ENCODE measurements at places on chromosomes 3 and 15.

DNA sequence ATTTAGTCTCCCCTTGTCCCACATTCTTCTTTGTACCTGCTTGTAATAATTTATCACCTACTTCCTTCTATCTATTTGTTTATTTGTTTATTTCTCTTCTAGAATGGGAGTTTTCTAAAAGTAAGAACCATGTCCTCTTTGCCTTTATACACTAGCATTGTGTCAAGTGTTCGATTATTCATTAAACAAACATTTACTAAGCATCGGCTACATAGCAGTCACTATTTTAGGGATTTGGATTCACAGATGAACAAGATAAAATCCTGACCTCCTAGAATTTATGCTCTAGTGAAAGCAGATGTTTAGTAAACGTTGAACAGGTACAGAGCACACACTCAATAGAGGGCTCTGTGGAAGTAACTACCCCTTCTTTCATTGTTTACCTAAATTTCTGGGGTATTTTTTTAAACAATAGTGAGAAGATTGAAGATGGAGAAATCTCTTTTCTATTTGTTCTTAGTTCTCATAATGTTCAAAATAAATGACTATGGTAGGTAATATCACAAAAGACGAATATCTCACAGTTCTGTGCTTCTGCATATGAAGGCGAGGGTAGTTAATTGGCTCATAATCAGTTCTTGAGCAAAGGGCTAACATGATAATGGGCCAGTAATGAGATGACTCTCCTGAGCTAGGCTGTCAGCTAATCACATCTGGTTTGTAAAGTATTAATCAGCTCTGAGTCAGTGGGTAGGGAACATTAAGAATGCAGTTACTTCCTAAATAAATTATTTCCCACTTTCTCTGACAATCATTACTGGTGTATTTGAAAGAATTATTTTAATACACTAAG lies 111.9 kb downstream of the SLC9A9 start:
- DNase-seq: no peak

DNA sequence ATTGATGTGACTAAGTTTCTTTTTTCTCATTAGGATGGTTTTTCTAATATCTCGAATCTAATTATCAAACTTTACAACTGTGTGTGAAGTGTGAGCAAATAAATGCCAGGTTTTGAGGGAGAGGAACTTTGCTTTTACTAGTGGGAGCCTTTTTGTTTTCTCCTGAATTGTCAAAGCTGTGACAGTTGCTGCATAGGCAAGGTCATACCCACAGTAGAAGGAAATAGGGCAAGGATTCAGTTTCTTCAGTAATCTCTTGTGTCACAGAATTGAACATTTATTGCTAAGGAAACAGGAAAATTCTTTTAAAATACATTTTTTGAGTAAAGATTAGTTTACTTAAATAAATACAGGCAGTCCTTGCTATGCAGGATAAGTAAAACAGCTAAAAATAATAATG lies 19.5 kb downstream of the GMPS start:
- DNase-seq: no peak

GRCh38 chr15:53074221-53074620 lies 284.1 kb upstream of the ONECUT1 start:
- DNase-seq: no peak

DNA sequence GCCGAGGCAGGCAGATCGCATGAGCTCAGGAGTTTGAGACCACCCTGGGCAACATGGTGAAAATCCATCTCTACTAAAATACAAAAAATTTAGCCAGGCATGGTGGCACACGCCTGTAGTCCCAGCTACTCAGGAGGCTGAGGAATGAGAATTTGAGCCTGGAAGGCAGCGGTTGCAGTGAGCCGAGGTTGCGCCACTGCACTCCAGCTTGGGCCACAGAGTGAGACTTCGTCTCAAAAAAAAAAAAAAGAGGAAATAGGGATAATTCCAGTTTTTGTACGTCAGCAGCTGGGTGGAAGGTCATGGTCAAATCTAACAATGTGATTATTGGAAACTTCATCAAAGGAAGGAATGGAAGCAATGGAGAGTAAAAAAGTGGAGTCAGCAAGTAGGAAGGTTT lies 3.1 kb downstream of the CMC1 start:
- DNase-seq: no peak

DNA sequence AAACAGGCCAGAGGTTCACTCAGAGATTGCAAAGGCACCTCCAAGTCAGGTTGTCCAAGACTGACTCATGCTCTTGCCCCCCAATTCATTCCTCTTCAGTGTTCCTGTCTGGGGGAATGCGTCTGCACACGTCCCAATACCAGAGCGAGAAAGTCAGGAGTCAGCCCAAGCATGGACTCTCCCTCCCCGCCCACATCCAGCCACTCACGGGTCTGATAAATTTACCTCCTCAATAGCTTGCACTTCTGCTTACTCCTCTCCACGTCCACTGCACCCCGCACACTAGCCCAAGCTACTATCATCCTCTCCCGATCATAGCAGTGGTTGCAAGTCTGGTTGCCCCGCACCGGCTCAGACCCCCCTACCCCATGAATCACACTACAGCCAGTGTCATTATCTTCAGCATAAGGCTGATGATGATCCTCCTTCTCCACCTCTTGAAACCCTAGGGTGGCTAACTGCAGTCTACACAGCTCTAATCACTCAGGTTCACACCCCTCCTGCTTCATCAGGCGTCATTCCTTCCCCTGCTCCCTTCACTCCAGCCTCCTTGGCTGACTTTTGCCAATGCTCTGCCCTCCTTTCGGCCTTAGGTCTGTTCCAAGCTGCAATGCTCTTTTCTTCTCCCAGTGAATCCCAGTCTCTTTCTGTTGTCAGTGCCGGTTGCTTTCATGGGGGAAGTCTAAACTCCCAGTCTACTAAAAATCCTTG lies 27.6 kb upstream of the MYO1E start:
- DNase-seq: no peak

DNA sequence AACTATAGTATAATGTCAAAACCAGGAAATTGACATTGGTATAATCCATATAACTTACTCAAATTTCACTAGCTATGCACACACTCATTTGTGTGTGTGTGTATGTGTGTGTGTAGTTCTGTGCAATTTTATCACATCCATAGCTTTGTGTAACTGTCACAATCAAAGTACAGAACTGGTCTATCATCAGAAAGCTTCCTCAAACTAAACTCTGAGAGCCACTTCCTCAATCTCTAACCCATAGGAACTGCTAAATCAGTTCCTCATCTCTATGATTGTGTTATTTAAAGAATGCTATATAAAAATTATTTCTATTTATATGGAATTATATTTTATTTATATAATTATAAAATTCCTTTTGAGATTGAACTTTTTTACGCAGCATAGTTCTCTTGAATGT lies 18.1 kb downstream of the LNP1 start:
- no peak for DNase-seq

DNA sequence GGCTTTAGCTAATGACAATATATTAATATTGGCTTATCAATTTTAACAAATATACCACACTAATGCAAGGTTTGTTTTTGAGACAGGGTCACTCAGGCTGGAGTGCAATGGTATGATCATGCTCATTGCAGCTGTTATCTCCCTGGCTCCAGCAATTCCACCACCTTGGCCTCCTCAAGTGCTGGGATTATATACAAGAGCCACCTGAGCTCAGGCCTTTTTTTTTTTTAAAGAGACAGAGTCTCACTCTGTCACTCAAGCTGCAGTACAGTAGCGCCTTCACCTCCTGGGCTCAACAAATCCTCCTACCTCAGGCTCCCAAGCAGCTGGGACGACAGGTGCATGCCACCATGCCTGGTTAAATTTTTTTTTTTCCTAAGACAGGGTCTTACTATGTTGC lies 11.7 kb downstream of the DLG1 start:
- DNase-seq: no peak

GRCh38 chr3:99131876-99132275 lies 230.4 kb upstream of the DCBLD2 start:
- DNase-seq: no peak

- DNase-seq: no peak
These were observed 1.1 kb upstream of the MUSTN1 start for GRCh38 chr3:52835766-52836470.

DNA sequence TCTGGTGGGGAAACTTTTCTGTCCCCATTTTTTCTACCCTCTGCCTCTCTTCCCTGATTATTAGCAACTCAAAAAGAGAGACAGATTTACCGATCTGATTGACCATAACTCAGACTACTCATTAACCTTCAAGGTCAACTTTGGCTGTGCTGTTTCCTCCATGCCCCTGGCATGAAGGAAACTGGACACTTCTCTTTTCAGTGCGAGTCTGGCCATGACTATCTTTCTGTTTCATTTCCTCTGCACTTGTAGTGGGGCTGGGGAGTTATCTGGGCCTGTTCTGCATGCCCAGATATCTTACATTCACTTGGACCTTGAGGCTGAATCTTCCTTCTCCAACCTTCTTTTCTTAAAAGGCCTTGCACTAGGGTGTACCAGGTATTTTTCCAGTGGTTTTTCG lies 76.9 kb upstream of the SLCO2A1 start:
- DNase-seq: no peak

GRCh38 chr15:69647142-69647513 lies 194.5 kb downstream of the RPLP1 start:
- DNase-seq: no peak

- DNase-seq: no peak
These were observed 23.0 kb downstream of the GSK3B start for GRCh38 chr3:120071259-120071658.

DNA sequence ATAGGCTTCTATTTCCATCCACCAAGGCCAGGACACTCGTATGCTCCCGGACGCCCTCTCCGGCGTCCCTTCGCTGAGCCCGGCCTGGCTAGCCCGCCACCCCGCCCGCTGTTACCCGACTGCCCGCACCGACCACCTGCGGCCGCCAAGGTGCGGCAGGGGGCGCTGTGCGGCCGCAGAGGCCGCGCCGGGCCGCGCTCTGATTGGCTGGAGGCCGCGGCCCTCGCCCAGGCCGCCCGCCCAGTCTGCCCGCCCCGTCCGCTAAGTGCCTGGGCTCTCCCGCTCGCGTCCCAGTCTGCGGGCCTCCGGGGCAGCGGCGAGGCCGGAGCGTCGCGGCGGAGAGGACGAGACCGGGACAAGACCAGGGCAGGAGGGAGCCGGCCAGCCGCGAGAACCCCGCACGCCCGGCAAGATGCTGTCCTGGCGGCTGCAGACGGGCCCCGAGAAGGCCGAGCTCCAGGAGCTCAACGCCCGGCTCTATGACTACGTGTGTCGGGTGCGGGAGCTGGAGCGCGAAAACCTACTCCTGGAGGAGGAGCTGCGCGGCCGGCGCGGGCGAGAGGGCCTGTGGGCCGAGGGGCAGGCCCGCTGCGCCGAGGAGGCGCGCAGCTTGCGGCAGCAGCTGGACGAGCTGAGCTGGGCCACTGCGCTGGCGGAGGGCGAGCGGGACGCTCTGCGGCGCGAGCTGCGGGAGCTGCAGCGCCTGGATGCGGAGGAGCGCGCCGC lies at the start of gene SYNM:
Gene SYNM (plus strand): TSS at position 293 of the 726 bp plus-strand sequence. CDS start 120 bp downstream, at position 413.
- peak; percentile 70 for DNase-seq

- DNase-seq: no peak
These were observed 46.2 kb upstream of the NR2C2 start for GRCh38 chr3:14900881-14901873.

- no peak for DNase-seq
These were observed 22.8 kb upstream of the TM2D3 start for GRCh38 chr15:101675015-101675414.

GRCh38 chr3:30681649-30682211 lies 75.3 kb downstream of the TGFBR2 start:
- no peak for DNase-seq

- no peak for DNase-seq
These were observed 2.4 kb downstream of the SLC49A4 start for GRCh38 chr3:122797291-122797690.

DNA sequence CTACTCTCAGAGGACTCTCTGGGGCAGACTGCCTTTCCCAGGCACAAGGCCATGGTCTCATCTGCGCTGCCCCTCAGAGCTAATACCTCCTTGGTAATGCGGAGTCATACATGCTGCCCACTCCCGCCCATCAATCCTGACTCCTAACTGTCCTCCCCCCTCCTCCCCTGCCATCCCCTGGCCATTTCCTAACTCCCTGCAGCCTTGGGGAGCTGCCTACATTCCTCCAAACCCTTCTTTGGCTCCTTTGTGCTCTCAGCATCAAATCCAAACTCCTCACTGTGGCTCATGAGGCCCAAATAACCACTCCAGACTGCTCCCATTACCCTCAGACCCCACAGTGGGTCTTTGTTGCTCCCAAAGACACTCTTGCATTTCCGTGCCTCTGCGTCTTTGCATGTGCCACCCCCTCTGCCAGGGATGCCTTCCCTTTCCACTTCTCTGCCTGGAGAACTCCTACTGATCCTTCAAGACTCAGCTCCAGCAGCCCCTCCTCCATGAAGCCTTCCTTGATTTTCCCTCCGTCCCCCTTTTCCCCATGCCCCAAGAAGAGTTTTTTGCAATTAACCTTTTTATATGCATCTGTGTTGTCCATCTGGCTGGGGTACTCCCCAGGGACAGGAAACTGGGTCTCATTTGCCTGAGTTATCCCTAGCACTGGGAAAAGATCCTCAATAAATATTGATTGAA lies 5.5 kb upstream of the ATP2B2 start:
- DNase-seq: no peak

DNA sequence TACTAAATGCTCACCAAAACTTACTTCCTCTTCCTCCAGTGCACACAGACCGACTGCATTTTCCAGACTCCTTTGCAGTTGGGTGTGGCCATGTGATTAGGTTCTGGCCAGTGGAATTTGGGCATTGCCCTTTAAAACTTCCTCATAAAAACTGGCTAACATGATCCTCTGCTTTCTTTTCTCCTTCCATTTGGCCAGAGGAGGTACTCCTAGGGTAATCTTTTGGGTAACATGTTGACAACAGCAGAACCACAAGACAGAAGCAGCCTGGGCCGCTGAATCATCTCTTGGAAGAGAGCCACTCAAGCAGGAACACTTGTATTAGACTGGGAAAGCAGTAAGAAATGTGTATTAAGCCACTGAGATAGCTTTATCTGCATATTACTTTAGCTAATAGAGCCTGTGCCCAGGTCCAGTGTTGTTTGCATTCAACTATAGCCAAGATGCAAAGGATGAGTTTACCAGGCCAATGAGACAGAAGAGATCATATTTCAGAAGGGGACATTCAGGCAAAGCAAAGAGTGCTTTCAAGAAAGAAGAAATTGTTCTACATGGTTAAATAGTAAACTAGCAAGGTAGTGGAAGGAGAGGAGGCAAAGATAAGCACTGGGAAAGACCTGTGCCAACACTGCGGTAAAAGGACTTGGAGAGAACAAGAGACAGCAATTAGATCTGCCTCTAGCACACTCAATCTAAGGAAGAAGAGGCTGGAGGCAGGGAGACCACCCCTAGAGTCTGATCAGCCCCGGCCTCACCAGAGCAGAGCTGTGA lies 79.8 kb downstream of the PLCH1 start:
- no peak for DNase-seq

- DNase-seq: no peak
These were observed 134.0 kb downstream of the IL5RA start for GRCh38 chr3:2976212-2976611.

DNA sequence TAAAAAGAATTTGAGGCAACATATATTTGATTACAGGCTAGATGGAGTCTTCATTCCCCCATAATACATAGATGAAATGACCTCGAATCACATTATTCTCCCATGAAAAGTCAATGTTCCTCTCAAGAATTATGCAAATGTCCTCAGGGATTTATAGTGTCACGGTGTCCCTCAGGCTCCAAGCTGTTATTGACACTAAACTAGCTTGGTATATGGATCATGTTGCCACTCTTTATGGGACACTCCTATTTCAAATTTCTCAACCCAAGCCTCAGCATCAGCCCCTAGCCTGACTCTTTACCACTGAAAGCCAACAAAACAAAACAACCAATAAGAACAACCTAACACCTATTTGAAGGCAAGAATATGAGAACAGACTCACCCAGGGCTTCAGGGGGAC lies 139.8 kb downstream of the TPRG1 start:
- DNase-seq: no peak
